Hair follicle dermal papilla cell (primary cell): ENCODE measurements at places on chromosomes 3 and 15. TPM values are rescaled to one million over a fixed set of nuclear protein-coding genes. Genes with fewer than 3 reads are reported as not detected.

Gene TMEM212
- total RNA-seq, result not detected in 2 replicates

Gene FOXL2NB
- total RNA-seq, result 10.4 and 11.8 TPM in 2 replicates

Gene CILP
- total RNA-seq, result 0.73 and 2.8 TPM in 2 replicates

Gene SEMA7A
- 34.2 and 41.2 TPM in 2 replicates for total RNA-seq

Gene MYO5A
- total RNA-seq, result 72.6 and 78.0 TPM in 2 replicates

Gene CHRM5
- total RNA-seq, result under 0.01 TPM in 1 of 2 replicates, not detected in the other

Gene RLBP1
- total RNA-seq, result not detected in 2 replicates

Gene MRPS11
- total RNA-seq, result 14.0 and 18.0 TPM in 2 replicates

Gene ADAMTS17
- 0.16 and 0.24 TPM in 2 replicates for total RNA-seq

Gene MESP1
- total RNA-seq, result 0.12 and 0.16 TPM in 2 replicates

Gene WDR93
- total RNA-seq, result not detected in 2 replicates

Gene C3orf20
- total RNA-seq, result under 0.01 TPM in 1 of 2 replicates, not detected in the other

Gene ARNT2
- 23.5 and 30.0 TPM in 2 replicates for total RNA-seq

Gene TJP1
- 62.1 and 67.3 TPM in 2 replicates for total RNA-seq

Gene AKAP13
- 86.5 and 95.9 TPM in 2 replicates for total RNA-seq

Gene GOLGA6L4
- 1.3 and 1.5 TPM in 2 replicates for total RNA-seq

Gene TMEM39A
- 103 and 109 TPM in 2 replicates for total RNA-seq

Gene TM4SF4
- 0.36 and 0.65 TPM in 2 replicates for total RNA-seq

Gene SLC51B
- total RNA-seq, result not detected in 2 replicates

Gene KBTBD8
- total RNA-seq, result 0.49 TPM in 2 replicates

Gene GOLGA8M
- 0.16 and 0.73 TPM in 2 replicates for total RNA-seq

Gene CERS3
- under 0.01 and 0.36 TPM in 2 replicates for total RNA-seq

Gene PLCB2
- 0.12 and 0.49 TPM in 2 replicates for total RNA-seq

Gene A4GNT
- not detected in 2 replicates for total RNA-seq

Gene SLC15A2
- total RNA-seq, result 0.32 and 0.85 TPM in 2 replicates

Gene PYGO1
- 11.7 and 15.9 TPM in 2 replicates for total RNA-seq

Gene STAB1
- 0.73 and 1.1 TPM in 2 replicates for total RNA-seq

Gene INTS14
- total RNA-seq, result 34.9 and 36.5 TPM in 2 replicates

Gene ANKRD63
- total RNA-seq, result not detected in 2 replicates

Gene SLC25A26
- 13.2 and 19.5 TPM in 2 replicates for total RNA-seq

Gene ACSBG1
- not detected in 2 replicates for total RNA-seq

Gene LRRN1
- total RNA-seq, result under 0.01 and 0.12 TPM in 2 replicates

Gene SERPINI2
- not detected in 2 replicates for total RNA-seq

Gene TMEM108
- total RNA-seq, result not detected in 2 replicates

Gene SNTN
- total RNA-seq, result not detected in 2 replicates

Gene XCR1
- not detected in 2 replicates for total RNA-seq

Gene ZNF662
- total RNA-seq, result 4.3 and 6.7 TPM in 2 replicates

Gene KLHL6
- total RNA-seq, result under 0.01 TPM in 1 of 2 replicates, not detected in the other

Gene ARGFX
- not detected in 2 replicates for total RNA-seq

Gene LIPH
- total RNA-seq, result 0.65 TPM in 1 of 2 replicates, not detected in the other

Gene ALAS1
- total RNA-seq, result 50.0 and 53.7 TPM in 2 replicates

Gene GCHFR
- 3.5 and 3.6 TPM in 2 replicates for total RNA-seq

Gene TRIM42
- total RNA-seq, result not detected in 2 replicates

Gene NLGN1
- 10.9 and 18.8 TPM in 2 replicates for total RNA-seq

Gene TRPM1
- not detected in 2 replicates for total RNA-seq

Gene ANKUB1
- total RNA-seq, result 0.16 TPM in 1 of 2 replicates, not detected in the other

Gene PLA2G4D
- total RNA-seq, result not detected in 2 replicates

Gene PLA2G4F
- total RNA-seq, result not detected in 2 replicates

Gene CKMT1B
- total RNA-seq, result not detected in 2 replicates

Gene GRIP2
- 1.3 and 2.7 TPM in 2 replicates for total RNA-seq

Gene RAB7A
- 65.6 and 67.9 TPM in 2 replicates for total RNA-seq

Gene AADACL2
- not detected in 2 replicates for total RNA-seq

Gene CHRFAM7A
- 0.32 and 2.2 TPM in 2 replicates for total RNA-seq

Gene FOXB1
- total RNA-seq, result not detected in 2 replicates

Gene PDCD10
- total RNA-seq, result 37.9 and 44.8 TPM in 2 replicates

Gene PAQR5
- total RNA-seq, result 2.6 and 3.5 TPM in 2 replicates
